ENCODE measurements at places on chromosomes 5 and 9.

DNA sequence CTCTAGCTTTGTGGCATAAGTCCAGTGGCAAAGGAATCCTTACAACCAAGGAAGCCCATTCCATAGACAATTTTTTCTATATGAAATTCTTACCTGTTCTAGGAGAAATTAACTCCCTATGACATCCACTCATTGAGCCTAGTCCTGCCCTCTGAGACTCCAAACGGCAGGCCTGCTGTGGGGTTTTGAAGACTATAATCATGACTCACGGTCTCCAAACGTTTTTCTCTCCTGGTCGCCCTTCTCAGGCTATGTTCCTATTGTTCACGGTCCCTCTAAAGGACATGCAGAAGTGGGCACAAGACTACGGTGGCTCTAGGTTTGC lies 611 bp downstream of the EXOSC3 start:
- DNase-seq = no peak

DNA sequence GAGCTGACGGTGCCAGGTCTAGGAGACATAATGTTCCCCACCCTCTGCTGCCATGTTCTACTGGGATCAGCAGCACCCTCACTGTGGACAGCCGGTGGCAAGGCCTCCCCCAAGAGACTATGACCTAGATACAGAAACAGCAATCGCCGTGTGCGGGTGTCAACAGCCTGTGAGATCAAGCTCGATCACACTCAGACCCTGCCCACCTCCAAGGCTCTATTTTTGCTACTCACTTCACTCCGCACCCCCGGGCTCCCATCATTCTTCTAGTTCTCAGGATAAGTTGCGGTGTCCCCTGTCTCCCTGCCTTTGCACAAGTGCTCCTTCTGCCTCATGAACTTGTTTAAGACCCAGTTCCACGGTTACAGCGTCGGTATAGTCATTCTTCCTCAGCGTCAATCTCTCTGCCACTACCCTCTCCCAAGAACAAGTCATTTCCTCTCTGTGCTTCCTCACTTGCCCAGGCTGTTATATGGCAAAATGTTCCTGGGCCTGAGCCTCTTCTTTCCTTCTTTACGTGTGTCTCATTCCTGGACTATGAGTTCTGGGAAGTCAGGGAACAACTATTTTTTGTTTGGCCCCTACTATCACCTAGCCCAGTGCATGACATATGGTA lies 5.4 kb upstream of the DOCK8 start:
- DNase-seq = no peak

DNA sequence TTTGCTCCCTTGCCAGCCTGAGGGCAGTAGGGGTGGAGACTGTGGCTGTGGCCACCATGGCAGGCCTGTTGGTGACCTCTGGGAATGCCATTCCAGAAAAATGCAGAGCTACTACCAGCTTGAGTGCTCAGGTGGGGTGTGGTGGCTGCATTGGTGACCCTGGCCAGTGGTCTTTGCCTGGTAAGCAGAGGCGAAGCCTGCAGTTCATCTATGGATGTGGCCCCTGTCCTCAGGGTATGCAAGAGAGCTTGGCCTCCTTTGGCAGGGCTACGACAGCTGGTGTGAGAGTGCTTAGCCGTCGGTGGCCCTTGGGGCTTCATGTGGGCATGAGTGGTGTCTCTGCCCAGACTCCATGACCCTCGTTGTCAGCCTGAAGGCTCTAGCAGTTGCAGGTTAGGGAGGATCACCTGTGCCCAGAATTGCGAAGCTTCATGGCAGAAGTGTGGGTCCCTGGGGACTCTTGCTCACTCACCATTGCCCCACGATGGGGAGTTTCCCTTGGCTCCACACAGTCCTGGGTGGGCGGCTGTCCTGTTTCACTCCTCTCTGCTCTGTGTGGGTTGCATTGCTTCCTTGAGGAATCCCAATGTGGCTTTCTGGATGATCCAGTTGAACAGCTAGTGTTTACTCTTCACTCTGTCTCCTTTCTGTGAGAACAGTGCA lies 117.9 kb upstream of the CDH12 start:
- DNase-seq = no peak

GRCh38 chr5:6994097-6994496 lies 280.9 kb downstream of the TENT4A start:
- DNase-seq = no peak

GRCh38 chr9:106643211-106643930 lies 219.6 kb upstream of the ZNF462 start:
- DNase-seq = no peak

DNA sequence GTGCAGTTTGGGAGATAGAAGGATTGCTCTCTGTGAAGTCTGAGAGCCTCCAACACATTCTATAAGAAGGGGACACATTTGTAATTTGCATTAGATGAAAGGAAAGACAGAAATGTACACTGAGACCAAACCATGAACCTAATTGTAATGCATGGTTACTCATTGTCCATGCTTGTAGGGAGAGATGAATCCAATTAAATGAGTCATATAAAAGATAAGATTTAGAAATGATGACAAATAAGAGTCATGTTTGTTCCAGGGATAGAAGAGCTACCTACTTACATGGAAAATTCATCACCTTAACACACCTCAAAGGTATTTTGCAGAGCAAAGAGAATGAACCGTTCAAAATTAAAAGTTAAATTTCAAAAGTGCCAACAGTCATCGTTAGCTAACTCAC lies 85.1 kb downstream of the FBXL7 start:
- DNase-seq = no peak

- no peak for DNase-seq
These were observed 79.4 kb downstream of the SFXN1 start for GRCh38 chr5:175557778-175558177.

Data from WERI-Rb-1 (cell line).